H9 (cell line): ENCODE measurements at places on chromosomes 4 and X. TPM values are rescaled to one million over a fixed set of nuclear protein-coding genes. Genes with fewer than 3 reads are reported as not detected.

The P2RY10 gene
- total RNA-seq: not detected in 2 replicates

The TRIML2 gene
- total RNA-seq: 102 and 107 TPM in 2 replicates

The ENPEP gene
- 0.44 and 0.83 TPM in 2 replicates for total RNA-seq

The MORC4 gene
- 3.0 and 4.3 TPM in 2 replicates for total RNA-seq

The SOX3 gene
- 7.7 and 8.5 TPM in 2 replicates for total RNA-seq

The TLR6 gene
- total RNA-seq: 0.07 and 0.11 TPM in 2 replicates
